ENCODE measurements at places on chromosomes 12 and 14.

- no peak for DNase-seq
Observed at GRCh38 chr14:29165431-29165830, 398.8 kb downstream of the FOXG1 start.

- no peak for DNase-seq
Observed at GRCh38 chr14:73889376-73889775, 2.7 kb downstream of the ZNF410 start.

DNA sequence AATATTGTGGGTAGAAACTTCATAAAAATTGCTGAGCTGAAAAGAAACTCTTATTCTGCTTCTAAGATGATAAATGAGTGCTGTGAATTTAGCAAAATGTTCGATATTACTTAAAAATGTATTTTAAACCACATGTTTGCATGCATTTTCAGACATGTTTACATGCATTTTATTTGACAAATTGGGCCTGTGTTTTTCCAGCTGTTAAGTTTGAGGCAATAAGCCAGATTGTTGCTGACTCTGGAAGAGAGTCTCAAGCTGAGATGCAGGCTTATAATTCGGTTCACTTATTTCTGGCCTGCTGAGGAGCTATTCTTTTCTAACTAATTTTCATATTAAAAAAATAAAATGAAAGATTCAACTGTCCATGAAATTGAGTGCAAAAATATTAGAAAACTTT lies 110.1 kb downstream of the SYNE2 start:
- no peak for DNase-seq

- no peak for DNase-seq
Observed at GRCh38 chr12:56188131-56188777, 1.0 kb downstream of the SMARCC2 start.

DNA sequence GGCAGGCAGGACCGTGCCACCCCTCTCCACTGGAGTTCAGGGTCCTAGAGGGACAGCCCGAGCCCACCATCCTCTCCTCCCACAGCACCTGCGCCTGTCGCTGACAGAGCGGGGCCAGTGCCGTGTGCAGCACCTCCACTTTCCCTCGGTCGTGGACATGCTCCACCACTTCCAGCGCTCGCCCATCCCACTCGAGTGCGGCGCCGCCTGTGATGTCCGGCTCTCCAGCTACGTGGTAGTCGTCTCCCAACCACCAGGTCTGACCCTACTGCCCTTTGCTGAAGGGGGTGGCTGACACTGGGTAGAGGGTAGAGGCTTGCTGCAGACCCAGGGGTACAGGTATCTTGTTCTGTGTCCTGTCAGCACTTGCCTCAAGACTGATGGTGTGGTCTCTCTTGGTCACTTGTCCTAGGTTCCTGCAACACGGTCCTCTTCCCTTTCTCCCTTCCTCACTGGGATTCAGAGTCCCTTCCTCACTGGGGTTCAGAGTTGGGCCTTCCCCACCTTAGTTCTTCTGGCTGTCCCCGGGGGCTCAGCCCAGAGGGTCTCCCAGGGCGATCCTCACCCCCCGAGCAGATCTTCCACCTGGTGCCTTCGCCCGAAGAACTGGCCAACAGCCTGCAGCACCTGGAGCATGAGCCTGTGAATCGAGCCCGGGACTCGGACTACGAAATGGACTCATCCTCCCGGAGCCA lies 42.0 kb downstream of the SH2B3 start:
- no peak for DNase-seq

GRCh38 chr12:11347810-11348209 lies 37.6 kb upstream of the PRB4 start:
- no peak for DNase-seq

- peak; percentile 7 for DNase-seq
Observed at GRCh38 chr14:38255673-38256532, at the start of gene CLEC14A. TSS of gene CLEC14A (minus strand) at chr14:38256093. CDS start at chr14:38256022, 71 bp downstream.

DNA sequence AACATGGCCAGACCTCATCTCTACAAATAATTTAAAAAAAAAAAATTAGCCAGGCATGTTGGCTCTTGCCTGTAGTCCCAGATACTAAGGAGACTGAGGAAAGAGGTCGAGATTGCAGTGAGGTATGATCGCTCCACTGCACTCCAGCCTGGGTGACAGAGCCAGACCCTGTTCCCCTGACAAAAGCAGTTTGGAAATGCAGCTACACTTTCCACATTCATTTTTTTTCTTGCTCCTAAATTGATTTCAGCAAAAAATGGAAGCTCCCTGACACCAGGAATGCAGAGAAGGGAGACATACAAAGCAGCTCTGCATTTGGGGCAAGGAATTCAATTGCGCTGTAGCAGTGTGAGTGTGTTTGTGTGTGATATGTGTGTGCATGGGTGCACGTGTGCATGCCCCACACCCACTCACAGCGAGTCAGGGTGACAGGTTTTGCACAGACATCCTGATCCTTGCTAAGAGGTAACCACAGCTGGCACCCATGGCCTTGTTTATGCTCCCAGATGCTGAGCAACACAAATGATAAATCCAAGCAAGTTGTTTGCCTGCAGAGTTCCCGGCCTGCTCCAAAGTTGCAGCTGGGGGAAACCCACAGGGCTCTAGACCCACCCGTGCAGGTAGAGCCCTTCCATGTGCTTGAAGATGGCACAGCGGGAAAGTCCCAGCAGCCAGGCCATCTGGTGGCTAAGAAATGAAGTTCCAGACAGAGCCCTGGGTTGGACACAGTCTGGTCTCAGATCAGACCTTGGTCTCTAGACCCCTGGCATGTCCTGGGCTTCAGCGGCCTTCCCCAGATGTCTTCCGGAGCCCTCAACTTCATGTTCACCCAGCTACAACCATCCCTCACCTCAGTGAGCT lies 25.9 kb upstream of the BDKRB2 start:
- DNase-seq = no peak

DNA sequence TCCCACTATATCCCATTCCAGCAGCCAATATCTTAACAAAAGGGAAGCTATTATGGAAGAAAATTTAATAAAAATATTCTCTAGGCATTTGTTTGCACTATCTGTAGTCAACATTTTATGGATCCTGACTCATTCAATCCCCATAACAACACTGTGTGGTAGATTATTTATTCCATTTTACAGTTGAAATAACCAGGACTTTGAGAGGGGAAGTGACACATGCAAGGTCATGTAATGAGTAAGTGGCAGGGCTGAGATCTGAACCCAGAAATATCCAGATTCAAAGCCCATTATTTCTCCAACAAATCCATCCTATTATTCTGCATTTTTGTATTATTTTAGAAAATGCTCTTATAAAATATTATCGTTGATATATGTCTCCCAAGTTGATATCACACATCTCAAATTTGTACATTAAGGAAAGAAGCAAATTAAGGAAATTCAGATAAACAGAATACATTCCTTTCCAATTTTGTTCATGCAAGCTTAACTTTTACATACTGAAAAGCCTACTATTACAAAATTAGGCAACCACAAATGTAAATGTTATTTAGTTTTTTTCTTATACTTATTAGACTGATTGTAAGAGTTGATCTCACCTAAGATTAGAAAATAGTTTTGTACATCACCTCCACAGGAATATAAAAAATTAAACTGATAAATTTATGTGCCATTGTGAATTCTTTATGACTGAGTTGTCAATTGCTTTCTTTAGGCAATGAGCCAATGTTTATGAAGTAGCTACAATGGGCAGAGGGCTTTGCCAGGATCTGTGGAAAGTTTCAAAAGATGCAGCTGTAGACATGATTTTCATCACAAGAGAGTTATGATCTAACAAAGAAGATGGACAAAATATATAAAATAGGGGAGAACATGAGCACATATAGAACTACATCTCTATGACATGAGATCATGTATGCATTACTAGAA lies 55.1 kb upstream of the E2F7 start:
- no peak for DNase-seq

GRCh38 chr12:101806265-101806664 lies 24.5 kb downstream of the GNPTAB start:
- DNase-seq = no peak

DNA sequence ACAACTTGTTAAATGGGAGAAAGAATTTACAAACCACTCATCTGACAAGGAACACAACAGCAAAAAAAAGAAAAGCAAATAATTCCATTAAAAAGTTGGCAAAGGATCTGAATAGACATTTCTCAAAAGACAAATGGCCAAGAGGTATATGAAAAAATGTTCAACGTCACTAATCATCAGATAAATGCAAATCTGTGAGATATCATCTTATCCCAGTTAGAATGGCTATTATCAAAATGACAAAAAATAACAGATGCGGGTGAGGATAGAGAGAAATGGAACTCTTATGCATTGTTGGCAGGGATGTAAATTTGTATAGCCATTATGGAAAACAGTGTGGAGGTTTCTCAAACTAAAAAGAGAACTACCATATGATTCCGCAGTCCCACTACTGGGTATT lies 29.9 kb downstream of the CYP46A1 start:
- DNase-seq = no peak

DNA sequence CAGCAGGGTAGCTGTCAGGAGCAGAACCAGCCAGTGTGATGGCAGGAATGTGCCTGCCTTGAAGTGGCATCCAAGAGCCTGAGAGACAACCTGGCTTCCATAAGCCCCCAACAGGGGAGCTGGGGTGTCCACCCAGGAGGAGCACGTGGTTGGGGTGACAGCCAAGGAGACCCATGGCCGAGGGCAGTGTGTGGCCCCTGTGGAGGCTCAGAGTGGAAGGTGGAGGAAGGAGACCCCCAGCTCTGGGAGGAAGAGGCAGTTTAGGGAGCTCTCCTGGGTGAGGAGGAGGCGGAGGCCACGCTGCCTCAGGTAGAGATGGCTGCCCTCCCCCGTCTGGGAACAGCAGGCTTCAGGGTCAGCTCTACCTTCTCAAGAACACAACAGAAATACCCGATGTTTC lies 147.0 kb downstream of the CALM1 start:
- no peak for DNase-seq

DNA sequence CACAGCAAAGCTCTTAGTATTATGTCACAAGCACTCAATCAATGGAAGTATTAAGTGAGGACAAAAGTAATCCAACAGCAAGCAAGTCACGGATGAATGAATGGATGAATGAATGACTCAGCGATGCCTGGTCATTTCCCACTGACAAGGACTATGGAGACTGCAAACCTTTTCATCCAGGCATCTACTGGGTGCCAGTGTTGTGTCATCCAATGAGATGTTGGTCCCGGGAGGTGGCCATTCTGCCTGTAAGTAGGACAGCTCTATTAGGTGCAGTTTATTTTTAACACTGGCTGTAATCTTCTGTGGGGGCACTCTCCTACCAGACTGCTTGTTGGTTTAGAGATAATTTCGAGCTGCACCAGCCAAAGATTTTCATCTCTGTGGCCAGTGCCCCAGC lies 39.4 kb downstream of the STAB2 start:
- no peak for DNase-seq

DNA sequence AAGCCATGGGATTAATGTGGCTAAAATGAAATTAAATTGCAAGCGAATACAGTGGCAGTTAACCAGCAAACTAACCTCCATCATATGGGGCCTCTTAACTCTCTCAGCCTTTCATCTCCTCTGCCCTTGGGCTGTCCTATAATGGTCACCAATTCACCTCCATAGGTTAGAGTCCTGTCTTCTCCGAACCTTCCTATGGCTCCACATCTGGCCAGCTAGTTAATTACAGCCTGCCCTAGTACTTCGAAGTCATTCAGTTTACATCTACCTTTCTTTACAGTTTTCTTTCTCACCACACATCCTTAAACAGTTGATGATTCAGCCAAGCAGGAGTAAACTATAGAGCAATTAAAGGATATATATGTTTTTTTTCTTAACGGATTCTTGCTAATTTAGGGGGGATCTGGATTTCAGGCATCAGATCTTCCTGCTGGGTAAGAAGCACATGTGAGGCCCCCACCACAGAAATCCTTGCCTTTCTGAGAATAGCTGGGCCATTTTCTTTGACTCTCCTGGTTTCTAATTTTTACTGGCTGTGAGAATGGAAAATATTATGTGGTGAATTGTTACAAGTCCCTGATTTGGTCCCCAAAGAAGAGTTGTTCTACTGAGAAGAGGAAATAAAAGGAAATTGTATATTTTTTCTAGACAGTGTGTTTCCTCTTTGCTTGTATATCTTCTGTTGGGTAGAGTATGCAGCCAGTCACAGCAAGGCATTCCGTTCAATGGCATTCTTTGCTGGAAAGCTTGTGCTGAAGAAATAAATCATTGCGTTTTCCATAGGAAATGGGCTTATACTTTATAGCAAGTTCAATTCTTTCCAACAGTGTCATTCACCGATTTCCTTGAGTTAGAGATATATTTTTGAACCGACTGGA lies 16.7 kb downstream of the HMGA2 start:
- DNase-seq = no peak

GRCh38 chr12:53489242-53489864 lies 9.9 kb downstream of the MAP3K12 start:
- DNase-seq = no peak

DNA sequence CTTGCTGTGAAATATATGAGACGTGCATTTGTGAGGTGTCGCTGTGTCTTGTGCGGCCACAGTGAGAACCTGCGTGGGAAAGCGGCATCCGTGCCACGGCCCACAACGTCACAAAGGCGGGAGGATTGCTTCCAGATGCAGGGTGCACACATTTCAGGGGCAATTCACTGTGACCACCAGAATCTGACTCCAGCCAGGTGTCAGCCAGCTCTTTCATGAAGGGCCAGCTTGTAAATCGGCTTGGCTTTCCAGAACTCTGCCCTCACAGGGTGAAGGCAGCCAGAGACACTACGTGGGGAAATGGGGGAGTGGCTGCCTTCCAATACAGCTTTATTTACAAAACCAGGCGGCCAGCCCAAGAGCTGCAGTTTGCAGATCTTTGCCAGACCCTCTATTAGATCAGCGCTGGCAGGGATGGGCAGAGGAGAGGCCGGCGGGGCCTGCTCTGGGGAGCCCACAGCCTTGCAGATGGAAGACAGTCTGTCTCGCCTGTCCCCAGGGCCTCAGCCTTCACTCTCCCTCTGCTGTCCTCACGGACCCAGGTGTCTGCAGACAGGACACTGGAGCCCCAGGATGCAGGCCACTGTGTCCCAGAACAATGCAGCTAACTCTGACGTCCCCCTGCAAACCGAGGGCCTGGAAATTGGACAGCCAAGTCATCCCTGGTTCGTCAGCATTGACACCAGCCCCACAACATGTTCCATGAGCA lies 53.5 kb downstream of the ADGRD1 start:
- DNase-seq = no peak

DNA sequence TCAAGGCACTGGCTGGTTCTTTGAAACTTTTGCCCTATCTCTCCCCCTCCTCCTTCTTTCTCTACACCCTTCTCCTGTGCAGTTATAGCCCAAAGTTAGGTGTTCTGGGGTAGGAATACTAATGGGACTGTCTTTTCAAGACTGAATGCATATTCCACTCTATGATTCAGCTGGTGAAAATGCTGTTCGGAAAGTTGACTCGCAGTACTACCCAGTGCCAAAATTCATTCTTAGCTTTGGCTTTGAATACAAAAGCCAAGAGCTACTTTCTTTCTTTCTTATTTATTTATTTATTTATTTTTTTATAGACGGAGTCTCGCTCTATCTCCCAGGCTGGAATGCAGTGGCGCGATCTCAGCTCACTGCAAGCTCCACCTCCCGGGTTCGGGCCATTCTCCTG lies 249.2 kb downstream of the ETNK1 start:
- DNase-seq = no peak

GRCh38 chr12:120055231-120056000 lies 61.1 kb downstream of the RAB35 start:
- no peak for DNase-seq

Data from GM10248 (cell line).